ENCODE measurements at places on chromosomes 3 and 15. TPM values are rescaled to one million over a fixed set of nuclear protein-coding genes. Genes with fewer than 3 reads are reported as not detected.

Gene CLDN16
- total RNA-seq = 0.74 TPM

Gene TNFAIP8L3
- 10.4 TPM for total RNA-seq

DNA sequence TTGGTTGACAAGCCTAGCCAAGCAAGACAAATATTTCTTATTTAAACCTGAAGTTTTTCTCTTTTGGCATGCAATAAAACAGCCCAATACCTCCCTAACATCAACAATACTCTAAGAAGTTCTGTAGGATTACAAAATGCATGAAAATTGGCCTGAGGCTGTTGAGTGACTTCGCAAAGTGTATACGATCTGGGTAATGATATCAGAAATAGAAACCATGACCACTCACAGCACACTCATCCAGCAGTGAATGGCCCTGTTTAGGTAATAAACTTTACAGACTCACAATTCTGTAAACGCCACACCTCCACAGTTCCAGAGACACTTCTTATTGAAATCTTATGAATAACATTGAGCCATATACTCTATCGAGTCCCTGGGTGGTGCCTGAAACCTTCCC lies 83.0 kb upstream of the NAALADL2 start:
- DNase-seq = no peak

Gene PARP15
- total RNA-seq = 11.4 TPM

GRCh38 chr3:74119221-74119620 lies 494.5 kb upstream of the PDZRN3 start:
- no peak for DNase-seq

Gene HYKK
- 4.1 TPM for total RNA-seq

Gene AQP9
- 60.3 TPM for total RNA-seq

DNA sequence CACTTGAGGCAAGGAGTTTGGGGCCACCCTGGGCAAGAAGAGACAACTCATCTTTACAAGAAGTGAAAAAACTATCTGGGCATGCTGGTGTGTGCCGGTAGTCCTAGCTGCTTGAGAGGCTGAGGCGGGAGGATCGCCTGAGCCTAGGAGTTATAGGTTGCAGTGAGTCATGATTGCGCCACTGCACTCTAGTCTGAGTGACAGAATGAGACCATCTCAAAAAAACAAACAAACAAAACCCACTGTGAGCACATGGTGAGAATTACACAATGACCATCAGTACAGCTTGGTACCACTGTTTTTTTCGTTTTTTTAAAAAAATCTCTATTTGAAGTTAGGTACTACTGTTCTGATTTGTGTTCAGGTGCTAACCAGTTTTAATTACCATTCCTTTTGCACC lies 13.6 kb downstream of the VPS39 start:
- peak; percentile 52 for DNase-seq

DNA sequence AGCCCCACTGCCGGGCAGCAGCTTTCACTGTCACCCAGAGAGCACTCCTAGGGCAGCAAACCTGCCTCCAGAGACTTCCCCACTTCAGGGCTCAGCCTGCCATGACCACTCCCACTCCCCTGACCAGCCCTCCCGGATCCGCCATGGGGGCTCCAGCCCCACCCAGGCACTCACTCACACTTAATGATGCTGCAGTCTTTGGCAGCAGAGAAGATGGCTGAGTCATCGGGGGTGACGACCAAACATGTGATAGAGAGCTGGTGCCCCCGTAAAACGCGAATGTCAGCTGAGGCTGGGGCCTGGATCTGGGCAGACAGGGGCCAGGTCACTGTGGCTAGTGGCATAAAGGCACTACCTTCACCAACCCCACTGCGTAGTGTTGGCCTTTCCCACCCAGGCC lies 4.7 kb downstream of the RRP9 start:
- DNase-seq = no peak

Gene C3orf85
- total RNA-seq = not detected

DNA sequence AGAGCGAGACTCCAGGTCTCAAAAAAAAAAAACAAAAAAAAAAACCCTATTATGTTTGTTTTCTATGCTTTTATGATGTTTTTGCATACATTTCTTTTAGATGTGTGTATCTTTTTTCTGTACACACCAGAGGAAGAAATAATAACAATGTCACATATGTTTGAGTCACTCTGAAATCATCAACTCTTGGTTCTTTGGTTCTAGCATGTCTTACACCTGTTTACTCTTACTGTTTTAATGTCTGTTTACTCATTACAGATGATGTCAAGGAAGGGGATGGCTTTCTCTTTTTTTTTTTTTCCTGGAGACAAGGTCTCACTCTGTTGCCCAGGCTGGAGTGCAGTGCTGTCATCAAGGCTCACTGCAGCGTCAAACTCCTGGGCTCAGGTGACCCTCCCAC lies 24.1 kb downstream of the RHOA start:
- no peak for DNase-seq

Gene TRH
- not detected for total RNA-seq
